ENCODE measurements at places on chromosomes 5 and 9. TPM values are rescaled to one million over a fixed set of nuclear protein-coding genes. Genes with fewer than 3 reads are reported as not detected.

Gene FOXD4L3
- not detected for total RNA-seq

Gene MEIKIN
- total RNA-seq: not detected

Gene SARDH
- total RNA-seq: 0.44 TPM

Gene FSTL4
- total RNA-seq: 5.9 TPM

Gene ANGPTL2
- total RNA-seq: 20.5 TPM

Gene NMUR2
- total RNA-seq: not detected

Gene NEURL1B
- 18.5 TPM for total RNA-seq

Gene MRPL41
- 44.1 TPM for total RNA-seq

Gene ARL15
- 57.0 TPM for total RNA-seq

Gene SPACA9
- total RNA-seq: 9.9 TPM

Gene LCN1
- not detected for total RNA-seq

Gene DCANP1
- total RNA-seq: not detected

Gene CDH9
- total RNA-seq: not detected

Gene SLCO6A1
- not detected for total RNA-seq

Gene DMRT2
- total RNA-seq: 0.60 TPM

GRCh38 chr5:180139731-180140055, 68.1 kb upstream of the RNF130 start:
- DNase-seq: peak; percentile 40

DNA sequence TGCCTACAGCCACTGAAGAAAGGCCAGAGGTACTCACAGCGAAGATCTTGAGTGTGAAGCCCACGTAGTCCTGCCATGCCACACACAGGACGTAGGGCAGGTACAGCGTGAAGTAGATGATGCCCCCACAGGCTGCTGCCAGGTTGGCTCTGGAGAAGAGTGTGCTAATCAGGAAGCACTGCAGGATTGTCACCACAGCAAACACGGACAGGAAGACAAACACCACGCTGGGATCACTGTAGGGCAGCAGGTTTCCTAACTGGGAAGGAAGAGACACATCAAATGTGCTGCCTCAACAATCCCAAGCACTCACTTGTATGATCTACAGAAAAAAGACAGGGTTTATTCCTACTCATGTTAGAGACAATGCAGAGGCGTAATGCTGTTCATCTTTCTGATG, 63.0 kb downstream of the NIPSNAP3B start:
- no peak for DNase-seq

- DNase-seq: no peak
These were observed 83.9 kb downstream of the TMEM174 start for GRCh38 chr5:73256862-73257261.

- no peak for DNase-seq
These were observed 72.4 kb downstream of the PARP8 start for GRCh38 chr5:50738864-50739263.

GRCh38 chr5:105150323-105150722, 1587.7 kb upstream of the NUDT12 start:
- no peak for DNase-seq

DNA sequence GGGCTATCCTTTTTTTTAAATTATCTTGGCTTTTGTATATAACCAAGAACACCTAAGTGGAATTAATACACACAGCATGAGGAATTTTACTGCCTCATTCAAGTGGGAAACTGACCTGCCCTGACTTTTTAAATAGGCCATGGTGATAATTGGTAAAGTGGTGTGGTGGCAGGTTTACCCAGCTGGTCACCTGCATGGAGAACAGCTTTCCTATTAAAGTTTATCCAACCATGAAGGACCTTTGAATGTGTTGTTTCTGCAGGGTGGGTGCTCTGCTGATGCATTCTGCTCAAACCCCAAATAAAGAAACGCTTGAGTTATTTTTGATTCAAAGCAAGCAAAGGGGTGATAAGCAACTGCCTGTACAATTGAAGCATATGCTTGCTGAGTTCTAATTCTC, 261.0 kb upstream of the GRIN3A start:
- no peak for DNase-seq

- no peak for DNase-seq
These were observed 129.9 kb upstream of the RPS23 start for GRCh38 chr5:82408033-82408432.

DNA sequence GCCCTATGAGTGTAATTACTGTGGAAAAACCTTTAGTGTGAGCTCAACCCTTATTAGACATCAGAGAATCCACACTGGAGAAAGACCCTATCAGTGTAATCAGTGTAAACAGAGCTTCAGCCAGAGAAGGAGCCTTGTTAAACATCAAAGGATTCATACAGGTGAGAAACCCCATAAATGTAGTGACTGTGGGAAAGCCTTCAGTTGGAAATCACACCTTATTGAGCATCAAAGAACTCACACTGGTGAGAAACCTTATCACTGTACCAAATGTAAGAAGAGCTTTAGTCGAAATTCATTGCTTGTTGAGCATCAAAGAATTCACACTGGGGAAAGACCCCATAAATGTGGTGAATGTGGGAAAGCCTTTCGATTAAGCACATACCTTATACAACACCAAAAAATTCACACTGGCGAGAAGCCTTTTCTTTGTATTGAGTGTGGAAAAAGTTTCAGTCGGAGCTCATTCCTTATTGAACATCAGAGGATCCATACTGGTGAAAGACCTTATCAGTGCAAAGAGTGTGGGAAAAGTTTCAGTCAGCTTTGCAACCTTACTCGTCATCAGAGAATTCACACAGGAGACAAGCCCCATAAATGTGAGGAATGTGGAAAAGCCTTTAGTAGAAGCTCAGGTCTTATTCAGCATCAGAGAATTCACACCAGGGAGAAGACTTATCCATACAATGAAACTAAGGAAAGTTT, 9.9 kb downstream of the ZNF189 start:
- no peak for DNase-seq

DNA sequence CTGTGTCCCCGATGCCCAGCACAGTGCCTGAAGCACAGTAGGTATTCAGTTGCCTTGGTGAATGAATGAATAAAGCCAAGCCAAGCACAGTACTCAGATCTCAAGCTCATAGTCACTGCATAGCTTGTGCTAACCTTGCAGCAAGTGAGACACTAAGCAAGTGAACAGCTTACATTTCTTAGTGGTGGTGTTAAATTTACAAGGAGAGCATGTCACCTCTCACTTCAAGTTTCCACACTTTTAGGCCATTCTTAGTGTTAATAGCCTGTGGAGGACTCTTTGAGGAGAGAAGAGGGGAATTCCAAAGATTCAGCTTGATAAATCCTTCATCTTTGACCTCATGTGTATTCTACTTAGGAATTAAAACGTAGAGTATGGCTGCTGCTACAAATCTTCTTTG, 104.7 kb downstream of the C9orf152 start:
- DNase-seq: no peak

- DNase-seq: no peak
These were observed 522 bp downstream of the BHMT start for GRCh38 chr5:79111960-79112702.

DNA sequence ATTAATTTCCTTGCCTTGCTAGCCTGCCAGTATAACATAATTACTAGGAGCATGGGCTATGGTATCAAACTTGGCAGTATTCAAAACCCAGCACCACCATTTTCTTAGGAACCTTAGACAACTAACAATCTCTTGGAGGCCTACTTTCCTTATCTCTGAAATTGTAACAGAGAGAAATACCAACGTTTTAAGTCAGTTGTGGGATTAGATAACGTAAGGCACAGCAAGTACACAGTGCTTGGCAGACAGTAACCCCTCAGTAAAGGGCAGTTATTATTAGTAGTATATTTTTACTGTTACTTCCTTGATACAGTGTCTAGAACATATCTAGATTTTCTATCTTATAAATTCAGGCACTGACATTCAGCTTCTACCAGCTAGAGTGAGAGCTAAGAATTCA, 309.6 kb downstream of the ACTL7B start:
- no peak for DNase-seq

DNA sequence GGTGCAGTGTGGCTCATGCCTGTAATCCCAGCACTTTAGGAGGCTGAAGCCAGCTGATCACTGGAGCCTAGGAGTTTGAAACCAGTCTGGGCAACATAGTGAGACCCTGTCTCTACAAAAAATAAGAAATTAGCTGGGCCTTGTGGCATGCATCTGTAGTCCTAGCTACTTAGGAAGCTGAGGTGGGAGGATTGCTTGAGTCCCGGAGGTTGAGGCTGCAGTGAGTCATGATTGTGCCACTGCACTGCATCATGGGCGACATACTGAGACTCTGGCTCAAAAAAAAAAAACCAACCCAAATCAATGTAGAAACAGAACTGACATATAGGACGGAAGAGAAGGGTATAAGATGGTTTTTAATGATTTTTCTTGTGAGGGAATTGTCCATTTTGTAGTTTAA, 27.7 kb downstream of the G3BP1 start:
- no peak for DNase-seq

DNA sequence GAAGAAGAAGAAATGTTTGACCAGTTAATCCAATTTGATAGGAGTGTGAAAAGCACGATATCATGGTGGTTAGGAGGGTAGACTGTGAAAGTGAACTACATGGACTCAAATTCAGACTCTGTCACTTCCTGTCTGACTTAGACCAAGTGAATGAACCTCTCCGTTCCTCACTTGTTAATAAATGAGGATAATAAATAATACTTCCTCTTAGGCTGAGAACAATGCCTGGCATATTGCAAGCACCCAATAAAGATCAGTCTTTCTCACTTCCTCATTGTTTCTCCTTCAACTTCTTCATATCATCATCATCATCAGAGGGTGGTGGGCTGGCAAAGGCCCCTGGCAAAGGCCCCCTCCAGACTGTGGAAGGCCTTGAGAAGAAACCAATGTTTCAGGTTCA, 148.7 kb downstream of the CDK5RAP2 start:
- DNase-seq: no peak

- DNase-seq: no peak
These were observed 362.9 kb downstream of the CCDC171 start for GRCh38 chr9:15915711-15916110.

- no peak for DNase-seq
These were observed 17.5 kb upstream of the JAK2 start for GRCh38 chr9:4967523-4967922.

GRCh38 chr9:134158242-134158641, 6.1 kb downstream of the RNU6ATAC start:
- no peak for DNase-seq

DNA sequence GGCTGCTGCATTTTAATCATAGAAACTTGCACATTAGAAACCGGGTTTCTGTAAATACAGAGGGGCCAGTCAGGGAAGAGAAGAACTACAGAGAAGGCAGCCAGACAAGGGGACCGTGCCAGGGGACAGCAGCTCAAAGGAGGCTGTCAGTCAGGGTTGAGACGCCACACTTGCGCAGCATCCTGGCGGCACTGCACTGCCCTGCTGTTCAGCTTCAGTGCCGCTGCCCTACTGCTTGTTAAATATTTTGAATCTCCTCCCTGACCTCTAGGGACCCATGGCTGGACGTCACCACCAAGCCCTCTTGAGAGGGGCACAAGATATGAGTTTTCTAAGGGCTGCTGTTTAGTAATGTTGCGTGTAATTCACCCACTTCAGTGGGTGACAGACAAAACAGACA, 43.6 kb upstream of the ZBTB43 start:
- DNase-seq: no peak

GRCh38 chr5:9780501-9780900, 150.3 kb upstream of the TAS2R1 start:
- no peak for DNase-seq

GRCh38 chr5:130528474-130528873, 624.2 kb downstream of the CHSY3 start:
- DNase-seq: no peak

DNA sequence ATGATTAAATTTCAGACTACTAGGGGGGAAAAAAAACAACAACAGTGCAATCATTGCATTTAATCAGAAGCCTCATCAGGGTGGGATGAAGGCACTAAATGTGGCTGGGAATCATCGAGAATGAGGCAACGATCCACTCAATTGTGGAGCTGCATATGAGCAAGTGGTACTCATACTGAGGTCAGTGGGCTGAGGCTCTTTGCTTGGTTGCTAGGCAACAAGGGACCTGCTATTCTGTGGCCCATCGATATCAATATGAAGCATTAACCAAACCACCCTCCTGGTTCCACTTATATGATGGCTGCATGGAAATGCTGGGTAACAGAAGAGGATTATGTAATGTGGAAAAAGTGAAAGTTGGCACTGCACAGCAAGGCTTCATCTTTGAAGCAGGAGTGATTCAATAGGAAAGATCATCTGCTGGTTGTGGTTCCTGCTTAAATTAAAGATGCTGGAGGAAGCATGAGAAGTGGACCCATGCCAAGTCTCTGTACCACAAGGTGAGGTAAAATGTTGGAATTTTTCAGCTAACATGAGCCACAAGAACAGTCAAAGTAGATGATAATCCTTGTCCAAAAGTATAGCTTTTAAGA, 159.8 kb upstream of the HMHB1 start:
- DNase-seq: no peak

DNA sequence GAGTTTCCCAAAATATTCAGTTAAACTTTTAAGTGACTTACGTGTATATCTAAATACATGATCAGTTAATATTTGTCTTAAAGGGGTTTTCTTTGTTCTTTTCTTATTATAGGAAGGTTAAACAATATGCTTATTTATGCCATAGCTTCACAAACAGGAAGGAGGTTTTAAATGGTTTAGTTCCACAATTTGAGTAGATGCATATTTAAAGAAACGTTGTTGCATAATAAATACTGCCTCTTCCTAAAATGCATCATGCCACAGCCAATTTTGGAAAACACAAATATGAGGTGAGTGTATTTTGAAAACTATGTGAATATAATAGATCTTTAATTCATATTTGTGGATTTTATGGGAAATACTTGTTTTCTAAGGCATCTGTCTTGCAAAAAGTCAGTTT, 2.5 kb upstream of the ADRB2 start:
- DNase-seq: no peak

GRCh38 chr5:148443241-148443640, 59.5 kb downstream of the FBXO38 start:
- DNase-seq: no peak

All from suprapubic skin (tissue), 4 donors.